ENCODE measurements at places on chromosomes 1 and 21.

DNA sequence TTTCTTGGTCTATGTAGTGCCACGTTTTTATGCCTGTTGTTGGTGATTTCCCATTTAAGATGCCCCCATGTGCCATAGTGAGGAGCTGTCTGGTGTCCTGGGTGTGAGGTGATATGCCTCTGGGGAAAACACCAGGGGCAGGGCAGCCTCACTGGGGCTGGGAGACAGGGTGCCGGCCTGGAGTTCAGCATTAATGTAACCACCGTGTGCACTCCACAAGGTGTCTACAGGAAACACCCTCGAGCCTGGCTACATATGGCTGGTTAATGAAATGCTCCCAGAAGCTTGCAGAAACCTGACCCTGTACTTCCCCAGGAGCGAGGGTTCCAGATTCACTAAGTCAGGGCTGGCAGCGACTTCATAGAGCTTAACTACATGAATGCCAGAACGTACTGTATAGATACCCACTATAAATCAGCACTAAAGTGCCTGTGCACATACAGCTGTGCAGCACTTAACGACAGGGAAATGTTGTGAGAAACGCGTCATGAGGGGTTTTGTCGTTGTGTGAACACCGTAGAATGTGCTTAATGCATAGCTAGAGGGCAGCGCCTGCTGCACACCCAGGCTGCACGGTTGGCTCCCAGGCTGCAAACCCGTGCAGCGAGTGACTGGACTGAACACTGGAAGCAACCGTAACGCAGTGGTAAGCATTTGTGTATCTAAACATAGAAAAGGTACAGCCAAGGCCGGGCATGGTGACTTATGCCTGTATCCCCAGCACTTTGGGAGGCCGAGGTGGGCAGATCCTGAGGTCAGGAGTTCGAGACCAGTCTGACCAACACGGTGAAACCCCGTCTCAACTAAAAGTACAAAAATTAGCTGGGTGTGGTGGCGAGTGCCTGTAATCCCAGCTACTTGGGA is 10.4 kb downstream of the TFF2 start:
- no peaks in the 10 kb centered on the region for H3K27me3 ChIP-seq
- no peak for DNase-seq
- H3K4me1 ChIP-seq: peaks cover 9% of the 10 kb centered on the region

GRCh38 chr1:223745731-223746130 is 33.4 kb downstream of the CAPN2 start:
- no peak overlapping the region for H3K27ac ChIP-seq
- H3K27me3 ChIP-seq: no peaks in the 10 kb centered on the region
- no peaks in the 10 kb centered on the region for H3K36me3 ChIP-seq
- H3K4me3 ChIP-seq: no peak overlapping the region

DNA sequence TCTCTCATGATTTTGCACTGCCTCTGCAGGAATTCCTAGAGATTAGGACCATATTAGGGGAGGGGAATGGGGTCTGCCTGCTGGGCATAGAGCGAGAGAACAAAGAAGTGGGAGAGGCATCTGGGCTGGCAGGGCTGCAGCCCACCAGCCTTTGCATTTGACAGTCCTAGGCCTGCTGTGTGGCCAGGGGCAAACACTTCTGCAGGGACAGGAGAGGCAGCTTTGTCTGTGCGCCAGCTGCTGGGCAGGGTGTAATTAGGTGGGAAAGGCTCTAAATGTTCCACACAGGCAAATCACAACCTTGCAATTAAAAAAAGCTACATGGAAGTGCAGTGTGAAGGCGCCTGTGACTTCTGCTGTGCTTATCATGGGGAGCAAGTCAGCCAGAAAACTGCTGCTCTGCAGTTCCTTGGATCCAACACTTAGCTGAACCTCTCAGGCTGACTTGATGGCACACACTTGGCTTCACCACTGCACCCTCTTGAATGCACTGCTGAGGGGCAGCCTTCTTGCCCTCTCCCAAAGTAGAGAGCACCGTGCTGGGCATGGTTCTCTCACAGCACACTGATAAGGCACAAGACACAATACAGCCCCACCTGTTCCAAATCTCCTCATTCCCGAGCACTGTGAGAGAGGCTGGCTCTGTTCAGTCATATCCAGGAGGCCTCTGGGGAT is 73.6 kb upstream of the TLR5 start:
- H3K4me1 ChIP-seq: no peaks in the 10 kb centered on the region
- H3K27me3 ChIP-seq: no peaks in the 10 kb centered on the region
- H3K36me3 ChIP-seq: no peaks in the 10 kb centered on the region
- peak; percentile 56 for DNase-seq

DNA sequence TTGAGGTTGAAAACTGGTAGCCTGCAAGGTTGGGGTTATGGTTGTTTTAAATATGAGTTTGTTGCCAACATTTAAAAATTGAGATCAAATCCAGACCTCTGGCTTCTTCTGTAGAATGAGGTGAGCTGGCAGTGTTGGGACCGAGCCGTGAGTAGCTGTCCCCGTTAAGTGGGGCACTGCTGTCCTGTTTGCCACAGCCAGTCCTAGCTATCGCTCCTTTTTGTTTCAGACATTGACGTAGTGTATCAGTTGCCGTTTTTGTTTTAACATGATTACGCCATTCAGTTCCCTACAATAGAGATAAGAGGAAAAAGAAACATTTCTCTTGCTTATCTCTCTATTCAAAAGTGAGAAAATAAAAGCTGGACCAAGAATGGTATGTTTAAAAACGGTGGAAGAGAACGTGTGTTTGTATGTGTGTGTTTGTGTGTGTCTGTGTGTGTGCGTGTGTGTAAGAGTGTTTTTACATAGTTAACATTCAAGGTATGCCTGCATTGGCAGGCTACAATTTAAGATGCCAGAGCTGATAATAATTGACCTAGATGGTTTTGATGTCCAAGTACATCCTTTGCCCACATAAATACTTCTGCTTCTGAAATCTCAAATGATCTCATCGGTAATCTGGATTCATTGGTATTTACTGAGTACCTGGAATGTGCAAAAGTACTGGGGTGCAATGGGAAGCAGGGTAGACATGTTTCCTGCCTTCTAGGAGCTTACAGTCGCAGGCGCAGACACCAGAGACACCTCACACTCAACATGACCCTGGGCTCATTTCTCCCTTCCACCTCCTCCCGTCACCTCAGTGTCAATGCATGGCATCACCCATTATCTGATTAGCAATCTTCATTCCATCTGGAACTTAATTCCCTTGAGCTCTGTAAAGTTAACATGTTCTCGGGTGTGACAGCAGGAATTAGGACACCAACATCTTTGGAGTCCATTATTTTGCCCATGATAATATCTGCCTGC is 65.8 kb downstream of the HUNK start:
- no peaks in the 10 kb centered on the region for H3K4me1 ChIP-seq
- H3K27ac ChIP-seq: no peak overlapping the region
- H3K36me3 ChIP-seq: no peaks in the 10 kb centered on the region
- H3K4me3 ChIP-seq: no peak overlapping the region

- peak overlapping the region; percentile 87 for H3K27ac ChIP-seq
- peak overlapping the region; percentile 79 for H3K4me3 ChIP-seq
- peaks cover 26% of the 10 kb centered on the region for H3K4me1 ChIP-seq
- H3K27me3 ChIP-seq: no peaks in the 10 kb centered on the region
- DNase-seq: no peak
- no peaks in the 10 kb centered on the region for H3K36me3 ChIP-seq
These were observed 595 bp downstream of the IL10RB start for GRCh38 chr21:33266789-33267135.

- H3K36me3 ChIP-seq: no peaks in the 10 kb centered on the region
- no peak overlapping the region for H3K4me3 ChIP-seq
- peaks cover 11% of the 10 kb centered on the region for H3K4me1 ChIP-seq
- no peak overlapping the region for H3K27ac ChIP-seq
- no peaks in the 10 kb centered on the region for H3K27me3 ChIP-seq
These were observed 50.5 kb upstream of the IL12RB2 start for GRCh38 chr1:67257173-67257535.

GRCh38 chr1:200478239-200478623 is 68.4 kb upstream of the ZNF281 start:
- H3K27me3 ChIP-seq: no peaks in the 10 kb centered on the region
- no peak overlapping the region for H3K27ac ChIP-seq
- no peaks in the 10 kb centered on the region for H3K4me1 ChIP-seq
- H3K4me3 ChIP-seq: no peak overlapping the region
- H3K36me3 ChIP-seq: no peaks in the 10 kb centered on the region

- H3K4me3 ChIP-seq: no peak overlapping the region
- no peaks in the 10 kb centered on the region for H3K36me3 ChIP-seq
- H3K27ac ChIP-seq: no peak overlapping the region
- H3K27me3 ChIP-seq: no peaks in the 10 kb centered on the region
- peaks cover 13% of the 10 kb centered on the region for H3K4me1 ChIP-seq
These were observed 409.1 kb downstream of the SETD4 start for GRCh38 chr21:35651196-35651595.

DNA sequence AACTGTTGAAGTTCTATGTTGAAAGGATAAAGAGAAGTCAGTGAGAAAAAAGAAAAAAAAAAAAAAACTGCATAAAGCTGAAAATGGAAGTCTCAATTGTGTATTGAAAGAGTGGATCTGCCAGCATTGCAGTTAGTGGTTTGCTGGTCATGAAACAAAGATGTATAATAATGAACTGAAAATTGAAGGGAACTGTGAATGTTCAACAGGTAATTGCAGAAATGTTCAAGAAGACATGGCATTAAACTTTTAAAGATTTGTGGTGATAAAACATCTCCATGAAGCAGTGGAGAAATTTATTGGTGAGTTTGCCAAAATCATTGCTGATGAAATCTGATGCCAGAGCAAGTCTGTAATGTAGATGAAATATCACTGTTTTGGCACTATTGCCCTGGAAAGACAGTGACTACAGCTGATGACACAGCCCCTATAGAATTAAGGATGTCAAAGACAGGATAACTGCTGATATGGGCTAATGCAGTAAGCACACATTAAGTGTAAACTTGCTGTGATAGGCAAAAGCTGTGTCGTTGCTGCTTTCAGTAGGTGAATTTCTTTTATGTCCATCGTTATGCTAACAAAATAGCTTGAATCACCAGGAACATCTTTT is 71.0 kb downstream of the RD3 start:
- H3K27ac ChIP-seq: no peak overlapping the region
- no peak for DNase-seq
- H3K36me3 ChIP-seq: no peaks in the 10 kb centered on the region
- H3K4me1 ChIP-seq: no peaks in the 10 kb centered on the region

GRCh38 chr1:242826701-242827336 is 302.3 kb upstream of the PLD5 start:
- H3K4me1 ChIP-seq: no peaks in the 10 kb centered on the region
- H3K27me3 ChIP-seq: no peaks in the 10 kb centered on the region
- H3K4me3 ChIP-seq: no peak overlapping the region
- no peaks in the 10 kb centered on the region for H3K36me3 ChIP-seq

DNA sequence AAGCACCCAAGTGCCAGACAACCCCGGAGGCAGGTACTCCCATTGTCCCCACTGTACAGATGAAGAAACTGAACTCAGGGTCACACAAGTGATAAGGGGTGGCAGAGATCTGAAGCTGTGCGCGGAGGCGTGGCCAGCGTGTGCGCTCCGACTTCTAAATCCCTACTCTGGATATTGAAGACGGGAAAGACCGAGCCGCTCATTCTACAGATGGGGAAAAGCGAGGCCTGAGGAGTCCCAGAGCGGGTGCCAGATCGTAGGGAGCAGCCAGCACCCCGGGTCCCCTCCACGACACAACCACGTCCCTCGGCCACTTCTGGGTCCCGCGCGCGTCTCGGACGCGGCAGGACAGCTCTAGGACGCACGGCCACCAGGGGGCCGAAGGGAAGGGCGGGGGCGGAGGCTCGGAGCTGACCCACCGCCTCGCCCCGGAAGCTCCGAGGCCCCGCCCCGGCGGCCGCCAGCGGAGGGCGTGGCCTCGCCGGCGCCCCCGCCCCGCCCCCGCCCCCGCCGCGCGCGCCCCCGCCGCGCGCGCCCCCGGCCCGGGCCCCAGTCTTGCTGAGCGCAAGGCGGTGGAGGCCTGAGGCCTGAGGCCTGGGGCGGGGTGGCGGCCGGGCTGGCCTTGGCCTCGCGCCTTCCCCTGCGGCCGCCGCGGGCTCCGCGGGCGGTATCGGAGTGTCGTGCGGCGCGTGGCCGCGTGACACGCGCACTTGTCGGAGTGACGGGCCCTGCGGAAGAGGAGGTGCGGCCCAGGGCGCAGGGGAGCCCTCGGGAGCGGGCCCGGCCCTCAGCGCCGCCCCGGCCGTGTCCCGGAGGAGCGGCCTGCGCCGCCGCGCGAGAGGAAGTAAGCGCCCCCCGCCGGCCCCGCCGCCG is at the start of gene H6PD:
TSS of gene H6PD (plus strand) at position 552 of the 873 bp plus-strand sequence. CDS start 10,161 bp downstream, outside the sequence.
- H3K27me3 ChIP-seq: no peaks in the 10 kb centered on the region
- no peaks in the 10 kb centered on the region for H3K36me3 ChIP-seq
- H3K27ac ChIP-seq: peak within 1 kb of the TSS; percentile 94
- DNase-seq: no peak
- peaks cover 61% of the 10 kb centered on the region for H3K4me1 ChIP-seq

- no peaks in the 10 kb centered on the region for H3K36me3 ChIP-seq
- H3K4me3 ChIP-seq: peak overlapping the region; percentile 28
- H3K27ac ChIP-seq: no peak overlapping the region
- H3K4me1 ChIP-seq: peaks cover 6% of the 10 kb centered on the region
These were observed 61.6 kb downstream of the PTGS2 start for GRCh38 chr1:186618401-186619170.

- no peaks in the 10 kb centered on the region for H3K36me3 ChIP-seq
- no peak overlapping the region for H3K4me3 ChIP-seq
- no peak for DNase-seq
- H3K4me1 ChIP-seq: peaks cover 23% of the 10 kb centered on the region
- no peak overlapping the region for H3K27ac ChIP-seq
These were observed 6.2 kb downstream of the COL6A2 start for GRCh38 chr21:46104104-46104503.

GRCh38 chr1:226531360-226532093 is 17.0 kb upstream of the STUM start:
- no peaks in the 10 kb centered on the region for H3K36me3 ChIP-seq
- no peaks in the 10 kb centered on the region for H3K27me3 ChIP-seq
- no peak overlapping the region for H3K27ac ChIP-seq
- H3K4me1 ChIP-seq: no peaks in the 10 kb centered on the region
- no peak overlapping the region for H3K4me3 ChIP-seq
- no peak for DNase-seq

DNA sequence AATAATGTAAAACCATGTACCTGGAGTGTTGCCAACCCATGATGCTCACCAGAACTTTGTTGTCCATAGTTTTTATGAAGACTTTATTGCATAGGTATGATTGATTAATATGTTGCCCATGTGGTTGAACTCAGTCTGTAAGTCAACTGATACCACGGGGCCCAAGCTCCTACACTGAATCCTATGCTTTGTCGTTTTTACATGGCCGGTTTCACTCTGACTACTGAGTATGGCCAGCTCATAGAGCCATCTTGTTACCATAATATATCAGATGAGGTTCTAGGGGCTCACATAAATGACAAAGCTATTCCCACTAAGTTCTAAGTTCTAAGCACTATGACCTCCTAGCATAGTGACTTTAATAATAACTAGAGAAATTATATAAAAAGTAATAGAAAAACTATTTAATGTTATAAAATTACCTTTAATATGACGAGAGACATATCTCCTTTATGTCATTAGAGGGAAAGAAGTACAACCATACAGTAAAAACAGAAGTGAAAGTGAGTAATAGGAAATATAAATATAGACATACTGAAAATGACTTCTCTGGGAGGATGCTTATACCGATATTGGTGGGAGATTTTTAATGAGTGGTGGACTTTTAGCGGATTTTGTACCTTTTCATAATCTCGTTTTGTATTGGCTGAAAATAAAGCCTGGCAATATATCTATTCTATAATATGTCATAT is 983.4 kb upstream of the PRMT6 start:
- no peaks in the 10 kb centered on the region for H3K27me3 ChIP-seq
- no peaks in the 10 kb centered on the region for H3K36me3 ChIP-seq
- no peak for DNase-seq

Data from vagina (tissue), 2 donors.